Activated T-helper 9 cell treated with anti-CD3 and anti-CD28 coated beads, Interleukin-2, amount 50 U/mL, for 16 hours (primary cell): ENCODE measurements at places on chromosomes 11 and 22.

GRCh38 chr11:92222701-92223100, 1.9 kb upstream of the FAT3 start:
- DNase-seq = no peak

- DNase-seq = no peak
These were observed 4.1 kb downstream of the GNAZ start for GRCh38 chr22:23074451-23074850.

DNA sequence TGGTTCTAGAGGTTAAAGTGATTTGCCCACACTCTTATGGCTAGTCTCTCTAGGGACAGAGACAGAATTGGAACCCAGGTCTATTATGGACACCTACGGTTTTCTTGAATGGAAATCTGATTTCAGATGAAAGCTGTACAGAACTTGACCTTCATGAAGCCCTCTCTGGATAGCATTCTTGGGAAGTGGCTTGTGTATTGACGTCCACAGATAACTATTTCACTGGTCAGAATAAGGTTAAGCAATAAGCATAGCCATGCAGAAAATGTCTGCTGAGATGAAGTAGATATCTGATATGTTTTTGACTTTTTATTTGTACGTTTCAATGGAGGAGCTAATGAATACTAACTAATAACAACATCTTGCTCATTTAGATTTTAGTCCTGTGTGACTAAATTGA, 1.1 kb downstream of the TLCD5 start:
- no peak for DNase-seq

DNA sequence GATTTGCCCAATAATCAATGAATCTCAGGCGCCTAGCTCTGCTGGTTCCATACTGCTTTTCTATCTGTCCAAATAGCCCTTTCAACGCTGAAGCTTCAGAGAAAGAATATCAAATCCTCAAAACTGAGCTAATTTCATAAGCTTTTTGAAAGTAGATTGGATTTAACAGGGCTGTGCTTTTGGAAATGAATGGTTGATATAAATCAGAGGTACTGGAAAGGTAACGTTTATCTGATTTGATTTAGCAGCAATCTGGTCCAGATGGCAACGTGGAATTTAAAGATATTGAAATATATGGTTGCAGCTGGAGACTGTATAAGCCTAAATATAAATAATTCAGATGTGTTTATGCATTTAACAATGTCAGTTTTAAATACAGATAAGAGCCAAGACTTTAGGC, 229.5 kb upstream of the MPPED2 start:
- no peak for DNase-seq

DNA sequence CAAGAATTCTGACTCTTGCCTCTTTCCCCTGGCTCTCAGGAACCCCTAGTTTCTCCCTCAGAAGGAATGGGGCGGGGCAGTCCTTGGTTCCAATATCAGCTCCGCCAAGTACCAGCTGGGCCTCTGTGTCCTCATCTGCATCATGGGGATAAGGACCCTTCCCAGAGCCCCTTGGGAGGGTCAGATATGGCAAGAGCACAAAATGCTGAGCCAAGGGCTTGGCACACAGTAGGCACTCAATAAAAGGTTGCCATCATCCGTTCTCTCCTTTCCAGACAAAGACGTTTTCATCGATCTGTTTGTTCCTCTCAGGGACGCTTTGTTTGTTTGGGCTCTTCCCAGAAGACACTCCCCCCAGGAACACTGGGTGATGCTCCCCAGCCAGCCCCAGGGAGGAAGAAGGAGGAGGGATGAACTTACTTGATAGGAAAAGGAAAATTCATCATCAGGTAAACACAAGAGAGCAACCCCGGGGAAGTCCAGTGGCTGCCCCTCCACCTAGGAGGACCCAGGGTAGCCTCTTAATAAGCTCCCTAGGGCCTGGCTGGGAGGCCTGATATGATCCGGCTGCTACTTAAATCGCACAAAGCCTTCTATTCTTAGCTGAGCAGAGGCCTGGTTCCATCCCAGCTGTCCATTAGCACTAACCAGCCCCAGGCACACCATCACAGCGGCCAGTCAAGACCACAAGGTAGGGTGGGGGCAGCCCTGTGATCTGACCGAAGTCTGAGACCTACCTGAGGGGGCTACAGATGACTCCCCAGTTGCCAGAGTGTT, 19.6 kb downstream of the GDPD5 start:
- DNase-seq = no peak

DNA sequence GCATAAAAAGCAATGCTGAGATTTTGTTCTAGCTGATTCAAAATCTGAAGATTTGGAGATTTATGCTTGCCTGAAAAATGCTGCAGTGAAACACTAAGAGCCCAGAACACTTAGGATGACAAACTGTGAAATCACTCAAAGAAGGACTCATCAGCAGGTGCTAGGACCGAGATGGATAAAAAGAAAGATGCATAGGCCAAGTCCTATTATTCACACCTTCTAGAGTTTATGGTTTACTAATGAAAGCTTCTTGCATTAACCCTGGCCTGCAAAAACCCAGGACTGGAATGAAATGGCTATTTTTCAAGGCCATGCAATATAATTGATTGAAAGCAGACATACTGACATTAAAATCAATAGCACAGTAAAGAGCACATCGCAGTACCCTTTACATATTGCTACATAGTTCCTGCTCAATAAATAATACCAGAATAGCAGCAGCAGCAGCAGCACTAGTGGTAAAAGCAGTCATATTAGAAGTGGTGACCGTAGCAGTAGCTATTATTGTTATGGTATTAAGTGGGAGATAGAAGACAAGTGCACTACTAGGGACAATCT, 161.7 kb downstream of the RAB38 start:
- DNase-seq = no peak

GRCh38 chr11:114880442-114880841, 202.1 kb downstream of the NXPE2 start:
- no peak for DNase-seq

DNA sequence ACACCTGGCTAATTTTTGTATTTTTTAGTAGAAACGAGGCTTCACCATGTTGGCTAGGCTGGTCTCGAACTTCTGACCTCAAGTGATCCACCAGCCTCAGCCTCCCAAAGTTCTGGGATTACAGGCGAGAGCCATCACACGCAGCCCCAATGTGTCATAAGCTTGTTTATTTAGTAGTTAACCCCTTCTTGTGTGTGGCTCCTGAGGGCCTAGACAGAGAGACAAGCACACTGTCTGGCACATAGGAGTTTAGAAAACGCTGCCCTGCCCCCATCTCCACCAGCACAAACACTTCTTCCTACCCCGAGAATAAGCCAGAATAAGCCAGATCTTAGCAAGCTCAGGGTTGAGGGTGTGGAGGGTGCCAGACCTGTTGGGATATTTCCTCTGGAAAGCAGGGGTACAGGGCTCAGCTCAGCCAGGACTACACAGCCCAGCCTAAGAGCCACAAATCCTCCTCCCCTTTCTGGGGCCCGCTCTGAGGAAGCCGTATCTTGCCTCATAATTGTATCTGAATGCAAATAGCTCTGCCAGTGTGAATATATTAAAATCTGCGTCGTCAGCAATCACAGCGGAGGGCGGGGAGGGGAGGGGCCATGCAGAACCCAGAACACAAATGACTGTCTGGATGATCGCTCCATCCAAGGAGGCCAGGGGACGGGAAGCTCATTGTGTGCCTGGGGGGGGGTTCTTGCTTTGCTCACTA, 247.3 kb downstream of the MN1 start:
- no peak for DNase-seq

DNA sequence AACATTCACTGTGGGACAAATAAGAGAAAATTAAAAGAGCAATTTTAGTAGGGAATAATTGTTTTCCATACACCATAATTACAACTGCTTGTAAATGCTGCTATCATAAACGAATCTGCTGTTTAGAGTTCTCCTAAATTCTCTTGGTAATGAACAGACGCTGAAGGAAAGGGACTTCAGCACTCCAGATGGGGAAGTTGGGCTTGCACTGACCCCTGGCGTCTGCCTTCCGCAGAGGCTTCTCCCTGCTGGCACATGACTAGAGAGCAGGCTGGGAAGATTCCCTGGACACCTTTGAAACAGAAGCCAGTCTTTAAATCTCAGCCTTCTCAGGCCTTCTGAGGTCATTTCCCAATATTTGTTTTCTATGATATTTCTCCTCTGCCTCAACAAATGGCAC, 84.1 kb downstream of the NXPE2 start:
- no peak for DNase-seq

- no peak for DNase-seq
These were observed 20.7 kb downstream of the TNKS1BP1 start for GRCh38 chr11:57303990-57304579.

GRCh38 chr11:123704341-123704740, 37.1 kb downstream of the ZNF202 start:
- DNase-seq = no peak

DNA sequence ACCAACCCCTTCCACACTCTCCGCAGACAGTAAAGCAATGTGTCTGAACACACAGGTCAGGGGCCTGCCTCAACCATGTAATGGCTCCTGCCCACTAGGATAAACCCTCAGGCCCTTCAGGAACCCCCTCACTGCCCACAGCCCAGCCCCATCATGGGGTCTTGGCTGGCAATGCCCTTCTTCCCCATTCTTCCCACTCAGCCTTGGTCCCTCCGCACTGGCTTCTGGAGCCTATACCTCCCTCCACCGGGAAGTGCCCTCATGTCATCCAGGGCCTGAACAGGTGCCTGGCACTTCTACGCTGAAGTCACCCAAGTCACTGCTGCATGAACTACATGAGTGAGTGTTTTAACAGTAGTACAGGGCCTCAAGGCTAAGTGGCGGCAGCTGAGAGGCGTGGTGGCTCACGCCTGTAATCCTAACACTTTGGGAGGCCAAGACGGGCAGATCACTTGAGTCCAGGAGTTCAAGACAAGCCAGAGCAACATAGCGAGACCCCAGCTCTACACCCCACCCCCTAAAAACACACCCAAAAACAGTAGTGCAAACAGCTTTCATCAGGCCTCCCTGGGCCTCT, 74.8 kb upstream of the PITPNB start:
- no peak for DNase-seq

DNA sequence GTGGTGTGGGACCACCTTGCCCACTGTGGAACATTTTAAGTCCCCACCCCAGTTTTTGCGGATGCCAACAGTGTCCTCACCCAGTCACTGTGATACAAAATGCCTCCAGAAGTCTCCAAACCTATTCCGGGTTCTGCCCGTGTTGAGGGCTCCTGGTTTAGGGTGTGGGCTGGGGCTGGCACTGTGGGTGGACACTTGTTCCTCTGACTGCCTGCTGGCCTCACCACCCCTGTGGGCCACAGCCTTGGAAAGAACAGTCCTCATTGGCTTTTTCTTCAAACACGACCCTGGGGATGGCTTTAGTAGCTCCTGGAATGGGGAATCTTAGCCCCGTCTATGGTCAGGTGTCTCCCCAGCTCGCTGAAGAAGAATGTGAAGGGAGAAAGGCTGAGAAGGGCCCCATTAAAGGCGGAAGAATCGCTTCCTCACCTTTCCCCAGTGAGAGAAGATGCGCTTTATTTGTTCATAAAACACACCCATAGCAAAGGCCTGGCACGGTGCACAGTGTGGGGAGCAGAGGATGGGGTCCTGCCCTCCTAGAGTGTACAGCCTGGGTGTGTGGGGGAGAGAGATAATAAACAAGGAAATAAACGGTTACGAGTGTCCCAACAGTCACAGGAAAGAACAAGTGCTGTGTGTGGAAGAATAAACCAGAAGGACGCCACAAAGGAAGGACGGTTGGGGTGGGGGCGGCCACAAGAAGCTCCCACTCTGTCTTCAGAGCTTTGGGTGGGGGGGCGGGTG, 91.6 kb upstream of the SLC22A12 start:
- DNase-seq = no peak

DNA sequence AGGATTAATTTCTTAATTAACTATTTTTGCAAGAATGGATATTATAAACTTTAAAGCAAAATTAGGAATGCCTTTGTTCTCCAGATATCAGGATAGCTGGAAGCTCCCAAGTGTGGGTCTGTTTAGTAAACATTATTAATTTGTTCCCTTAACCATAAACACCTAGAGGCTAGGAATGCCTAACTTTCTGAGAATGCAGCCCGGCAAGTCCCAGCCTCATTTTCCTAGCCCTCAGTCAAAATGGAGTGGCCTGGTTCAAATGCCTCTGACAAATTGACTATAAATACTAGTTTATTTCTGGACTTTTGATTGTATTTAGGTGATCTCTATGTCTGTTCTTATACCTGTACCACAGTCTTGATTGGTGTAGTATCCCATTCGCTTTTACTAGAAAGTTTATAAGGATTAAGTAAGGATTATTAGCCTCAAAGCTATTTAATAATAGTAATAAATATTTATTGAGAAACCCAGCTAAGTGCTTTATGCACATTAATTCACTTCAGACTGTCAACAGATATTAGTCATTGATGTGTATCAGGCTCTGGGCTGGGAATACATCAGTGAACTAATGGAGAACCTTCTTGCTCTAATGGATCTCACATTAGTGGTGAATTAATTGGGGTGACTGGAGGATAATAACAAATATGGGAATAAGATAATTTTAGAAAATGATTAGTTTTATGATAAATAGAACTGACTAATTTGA, 25.8 kb downstream of the PPME1 start:
- no peak for DNase-seq
